AG04449 (cell line): ENCODE measurements at places on chromosomes 12 and 14.

- DNase-seq = no peak
These were observed 138.7 kb downstream of the MED13L start for GRCh38 chr12:116138781-116139180.

GRCh38 chr14:104830781-104831180 lies 29.9 kb downstream of the ZBTB42 start:
- no peak for DNase-seq

DNA sequence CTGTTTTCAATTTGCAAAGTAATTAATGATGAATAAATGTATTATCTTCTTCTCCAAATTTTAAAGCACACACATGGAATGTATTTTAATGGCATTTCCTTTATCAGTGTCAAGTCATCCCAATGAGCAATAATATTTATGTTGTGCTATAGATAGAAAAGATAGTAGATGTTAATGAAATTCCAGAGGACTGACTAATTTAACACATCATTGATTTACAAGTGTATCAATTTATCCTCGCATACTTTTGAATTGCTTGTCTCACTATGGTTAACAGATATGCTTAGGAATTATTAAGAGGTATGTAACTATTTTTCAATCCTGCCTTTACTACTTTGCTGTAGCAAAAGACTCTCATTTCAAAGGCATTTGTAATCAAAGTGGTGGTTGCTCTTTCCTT lies 842.9 kb downstream of the SLC6A15 start:
- peak; percentile 29 for DNase-seq

- no peak for DNase-seq
These were observed 307.6 kb downstream of the RAD51B start for GRCh38 chr14:68127166-68127565.

- DNase-seq = no peak
These were observed 8.7 kb downstream of the MTERF2 start for GRCh38 chr12:106978035-106978800.

DNA sequence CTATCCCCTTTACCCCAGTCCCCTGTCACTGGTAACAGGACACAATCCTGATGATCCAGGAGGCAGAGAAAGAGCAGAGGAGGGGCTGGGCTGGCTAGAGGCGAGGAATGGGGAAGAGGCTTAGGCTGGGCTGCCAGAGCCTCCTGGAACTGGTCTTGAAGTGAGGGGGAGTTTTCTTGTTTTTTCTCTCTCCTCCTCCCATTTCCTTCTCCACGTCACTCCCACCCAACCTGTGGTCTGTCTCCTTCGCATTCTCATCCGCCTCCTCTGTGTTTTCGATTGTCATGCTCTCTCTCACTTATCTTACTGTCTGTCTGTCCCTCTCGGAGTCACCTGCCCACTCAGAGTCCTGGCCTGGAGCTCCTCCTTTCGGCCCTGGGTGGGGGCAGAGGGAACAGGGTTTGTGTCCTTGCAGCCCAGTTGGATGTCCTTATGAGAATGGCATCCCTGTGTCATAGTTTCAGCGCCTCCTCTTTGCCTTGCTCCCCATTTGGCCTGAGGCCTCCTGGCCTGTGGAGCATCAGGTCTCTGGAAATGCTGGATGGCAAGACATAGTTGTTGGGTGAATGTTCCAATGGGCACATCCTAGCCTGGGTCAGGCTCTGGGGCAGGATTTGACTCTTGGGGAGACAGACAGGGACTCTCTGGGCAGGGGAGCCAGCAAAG lies 3.4 kb upstream of the KRT80 start:
- DNase-seq = no peak

GRCh38 chr14:61269321-61270083 lies 11.6 kb downstream of the TMEM30B start:
- no peak for DNase-seq

DNA sequence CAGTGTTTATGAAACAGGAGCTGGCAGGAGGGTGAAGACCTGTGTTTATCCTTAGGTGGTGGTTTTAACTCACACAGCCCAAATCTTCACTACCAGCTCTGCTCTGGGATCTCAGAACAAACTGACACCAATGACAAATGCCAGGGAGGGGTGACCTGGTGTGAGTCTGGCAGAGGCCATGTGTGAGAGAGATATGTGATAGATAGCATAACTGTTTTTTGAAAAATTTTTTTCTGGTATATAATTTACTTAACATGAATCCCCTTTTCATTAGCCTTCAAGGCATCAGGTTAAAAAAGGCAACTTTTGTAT lies 51.5 kb downstream of the SLC38A4 start:
- no peak for DNase-seq

DNA sequence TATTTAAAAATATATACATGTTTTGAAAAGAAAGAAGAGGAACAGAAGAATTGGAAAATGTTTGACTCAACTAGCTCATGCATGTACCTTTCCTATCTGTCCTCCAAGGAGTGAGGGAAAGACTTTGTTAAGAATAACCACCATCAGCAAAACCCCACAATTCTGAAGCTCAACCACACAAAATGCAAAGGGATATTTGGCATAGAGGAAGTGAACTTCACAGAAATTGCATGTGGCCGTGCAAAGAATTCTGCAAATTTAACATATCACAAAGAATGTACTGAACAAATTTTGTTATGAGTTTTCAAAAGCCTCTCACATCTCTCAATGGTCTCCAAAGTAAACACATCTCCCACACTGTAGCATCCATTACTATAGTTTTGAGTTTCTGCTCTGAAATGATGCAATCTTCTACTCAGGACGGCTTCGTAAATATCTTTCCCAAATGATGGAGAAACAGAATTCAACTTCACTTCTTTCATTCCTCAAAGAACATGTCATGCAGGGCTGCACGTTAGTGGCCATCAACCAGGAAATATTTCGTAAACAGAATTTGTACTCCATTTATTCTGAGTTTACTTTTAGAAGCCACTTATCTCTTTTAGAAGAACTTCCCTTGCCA lies 17.6 kb downstream of the DUSP6 start:
- DNase-seq = no peak

GRCh38 chr12:106865683-106866082 lies 90.0 kb upstream of the TMEM263 start:
- no peak for DNase-seq

GRCh38 chr14:46432516-46432915 lies 219.1 kb downstream of the RPL10L start:
- DNase-seq = no peak
